B cell (primary cell): ENCODE measurements at places on chromosomes 1 and 21.

DNA sequence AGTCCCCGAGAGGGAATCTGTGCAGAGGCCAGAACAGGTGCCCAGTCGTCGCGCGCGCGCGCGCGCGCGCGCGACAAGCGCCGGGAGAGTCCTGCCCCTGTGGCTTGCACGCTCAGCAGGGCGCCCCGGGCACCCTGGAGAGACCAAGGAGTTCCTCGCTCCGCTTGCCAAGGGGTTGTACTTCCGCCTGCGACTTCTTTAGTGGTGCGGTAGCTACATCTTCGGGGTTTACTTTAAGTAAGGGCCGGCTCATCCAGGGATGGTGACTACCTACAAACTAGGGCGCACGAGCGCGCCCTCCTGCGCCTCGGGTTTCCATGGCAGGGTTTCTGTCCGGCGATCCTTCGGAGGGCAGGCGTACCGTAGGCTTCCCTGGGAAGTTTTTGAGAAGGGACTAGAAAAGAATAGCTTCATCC, 1.4 kb downstream of the LHX4 start:
- DNase-seq = peak; percentile 53

DNA sequence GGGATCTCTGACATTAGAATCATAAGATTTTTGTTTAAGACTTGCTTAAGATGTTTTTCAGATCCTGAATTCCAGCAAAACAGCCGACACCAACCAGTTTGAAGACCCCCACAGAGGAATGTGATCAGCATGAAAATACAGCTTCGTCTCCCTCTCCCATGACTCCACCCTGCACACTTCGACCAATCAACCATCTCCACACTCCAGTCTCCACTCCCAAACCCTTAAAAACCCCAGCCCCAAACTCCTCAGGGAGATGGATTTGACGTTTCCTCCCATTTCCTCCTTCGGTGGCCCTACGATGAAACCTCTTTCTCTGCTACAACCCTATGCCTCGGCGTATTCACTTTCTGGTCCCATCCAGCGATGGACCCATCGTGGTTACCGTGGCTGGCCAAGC, 30.1 kb upstream of the KIF26B start:
- DNase-seq = no peak

GRCh38 chr1:29650476-29650875, 414.2 kb downstream of the PTPRU start:
- no peak for DNase-seq

DNA sequence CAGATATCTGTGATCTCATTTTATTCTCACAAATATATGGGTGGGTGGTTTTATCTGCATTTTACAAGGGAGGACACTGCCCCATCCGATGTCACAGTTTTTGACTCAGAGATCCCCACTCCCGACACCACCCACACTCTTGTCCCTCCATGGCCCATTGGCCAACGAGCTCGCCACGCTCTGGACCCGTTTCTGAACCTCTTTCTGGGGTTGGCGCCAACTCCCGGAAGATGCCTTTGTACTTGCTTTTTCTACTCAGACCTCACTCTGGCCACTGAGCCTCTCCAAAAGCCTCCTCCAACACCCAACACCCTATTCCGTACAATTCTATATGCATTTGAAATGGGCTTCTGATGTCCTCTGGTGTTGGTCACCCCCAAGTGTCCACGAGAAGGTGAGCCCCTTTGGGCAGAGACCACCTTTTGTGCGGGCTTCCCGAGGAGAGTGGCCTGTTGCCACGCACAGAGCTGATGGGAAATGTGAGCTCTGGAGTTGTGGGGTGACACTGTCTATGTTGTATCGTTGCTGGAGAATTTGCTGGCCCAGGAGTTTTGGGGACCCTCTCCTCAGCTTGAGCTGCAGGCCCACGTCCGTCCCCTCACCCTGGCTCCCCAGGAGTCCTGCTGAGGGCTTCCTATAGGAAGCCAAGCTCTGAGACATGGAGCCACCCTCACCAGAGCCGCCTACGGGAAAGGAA, 366.9 kb upstream of the VAMP3 start:
- no peak for DNase-seq

DNA sequence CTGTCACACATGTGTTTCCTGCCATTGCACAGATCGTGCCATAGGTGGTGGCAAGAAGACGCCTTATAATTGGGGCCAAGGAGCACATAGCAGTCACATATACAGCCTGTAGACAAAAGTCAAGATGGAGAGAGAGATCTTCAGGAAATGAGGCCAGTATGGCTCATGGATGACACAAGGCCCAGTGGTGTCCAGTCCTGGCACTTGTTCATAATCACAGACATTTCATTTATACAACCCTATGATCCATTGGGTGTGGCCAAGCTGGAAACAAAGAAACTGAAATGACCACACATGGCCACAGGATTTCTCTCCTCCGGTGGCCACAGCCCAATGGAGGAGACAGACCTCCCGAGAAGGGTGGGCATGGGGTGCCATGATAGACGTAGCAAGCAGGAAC, 78.5 kb upstream of the KAZN start:
- DNase-seq = no peak

- no peak for DNase-seq
Measured at GRCh38 chr1:205217418-205217817, 5.9 kb upstream of the DSTYK start.

DNA sequence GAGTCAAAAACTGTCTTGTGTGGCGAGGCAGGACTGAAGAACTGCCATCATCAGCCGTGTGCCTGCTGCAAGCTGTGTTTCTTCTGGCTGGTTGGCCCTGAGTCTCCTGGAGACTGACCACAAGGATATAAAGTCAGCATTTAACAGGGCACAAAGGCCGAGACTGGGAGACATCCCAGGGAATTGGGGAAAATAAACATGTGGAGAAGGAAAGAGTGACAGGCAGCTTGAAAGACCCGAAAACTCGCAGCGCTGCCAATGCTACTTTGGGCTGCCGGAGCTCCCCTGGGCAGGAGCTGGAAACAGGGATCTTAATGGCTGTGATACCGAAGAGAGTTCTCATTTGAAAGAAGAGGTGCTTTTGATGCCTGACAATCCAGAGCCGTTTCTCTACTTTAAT, 125.3 kb upstream of the HMGB4 start:
- DNase-seq = no peak
